EL (cell line): ENCODE measurements at places on chromosomes 7 and 10.

DNA sequence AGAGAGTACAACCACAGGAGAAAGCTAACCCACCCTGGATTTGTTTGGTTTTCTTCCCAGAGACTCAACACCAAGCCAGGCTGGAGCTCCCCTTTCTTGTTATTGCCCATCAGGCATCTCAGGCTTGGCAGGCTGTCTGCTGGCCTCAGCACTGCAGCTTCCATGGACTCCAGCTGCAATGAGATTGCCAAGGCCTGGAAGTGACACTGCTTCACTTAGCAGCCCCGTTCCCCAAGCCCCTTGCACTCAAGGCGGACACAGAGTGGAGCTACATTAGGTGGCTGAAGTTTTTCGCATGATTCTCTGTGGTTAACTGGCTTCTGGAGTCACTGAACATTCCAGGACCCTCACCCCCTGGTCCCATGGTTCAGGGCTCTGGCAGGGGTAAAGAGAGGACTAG is 163.1 kb upstream of the GDF10 start:
- no peak for DNase-seq

DNA sequence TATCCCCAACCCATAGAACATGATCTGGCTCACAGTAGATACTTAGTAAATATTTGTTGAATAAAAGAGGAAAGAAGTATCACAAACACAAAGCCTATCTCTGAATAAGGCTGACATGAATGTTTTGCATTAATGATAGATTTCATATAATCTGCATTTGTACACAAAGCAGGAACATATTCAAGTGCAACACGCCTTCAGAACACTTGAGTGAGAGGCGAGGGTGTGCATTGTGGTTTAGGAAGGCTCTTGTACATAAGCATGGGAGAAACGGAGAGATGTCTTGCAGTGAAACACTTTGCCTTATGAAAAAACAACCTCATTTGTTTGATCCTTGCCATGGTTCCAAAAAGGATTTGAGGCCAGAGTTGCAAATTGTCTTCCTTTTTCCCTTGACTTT is 14.1 kb upstream of the SFMBT2 start:
- no peak for DNase-seq

DNA sequence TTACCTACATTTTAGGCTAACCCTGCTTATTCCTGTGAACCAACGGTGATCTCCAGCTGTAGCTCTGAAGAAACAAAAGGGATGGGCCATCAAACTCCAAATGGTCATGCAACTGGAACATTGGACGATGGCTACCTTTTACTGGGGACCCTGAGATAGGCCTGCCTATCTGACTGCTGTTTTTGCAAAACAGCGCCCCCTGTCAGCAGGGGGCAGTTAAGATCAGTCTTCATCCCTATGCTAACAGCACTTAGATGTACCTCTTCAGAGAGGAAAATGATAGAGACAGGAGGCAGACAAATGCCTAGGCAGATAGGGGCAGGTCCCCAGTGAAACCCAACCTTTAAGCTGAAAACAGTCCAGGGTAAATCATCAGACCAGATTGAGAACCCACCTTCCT is 1085.4 kb upstream of the SORCS1 start:
- DNase-seq, result no peak

DNA sequence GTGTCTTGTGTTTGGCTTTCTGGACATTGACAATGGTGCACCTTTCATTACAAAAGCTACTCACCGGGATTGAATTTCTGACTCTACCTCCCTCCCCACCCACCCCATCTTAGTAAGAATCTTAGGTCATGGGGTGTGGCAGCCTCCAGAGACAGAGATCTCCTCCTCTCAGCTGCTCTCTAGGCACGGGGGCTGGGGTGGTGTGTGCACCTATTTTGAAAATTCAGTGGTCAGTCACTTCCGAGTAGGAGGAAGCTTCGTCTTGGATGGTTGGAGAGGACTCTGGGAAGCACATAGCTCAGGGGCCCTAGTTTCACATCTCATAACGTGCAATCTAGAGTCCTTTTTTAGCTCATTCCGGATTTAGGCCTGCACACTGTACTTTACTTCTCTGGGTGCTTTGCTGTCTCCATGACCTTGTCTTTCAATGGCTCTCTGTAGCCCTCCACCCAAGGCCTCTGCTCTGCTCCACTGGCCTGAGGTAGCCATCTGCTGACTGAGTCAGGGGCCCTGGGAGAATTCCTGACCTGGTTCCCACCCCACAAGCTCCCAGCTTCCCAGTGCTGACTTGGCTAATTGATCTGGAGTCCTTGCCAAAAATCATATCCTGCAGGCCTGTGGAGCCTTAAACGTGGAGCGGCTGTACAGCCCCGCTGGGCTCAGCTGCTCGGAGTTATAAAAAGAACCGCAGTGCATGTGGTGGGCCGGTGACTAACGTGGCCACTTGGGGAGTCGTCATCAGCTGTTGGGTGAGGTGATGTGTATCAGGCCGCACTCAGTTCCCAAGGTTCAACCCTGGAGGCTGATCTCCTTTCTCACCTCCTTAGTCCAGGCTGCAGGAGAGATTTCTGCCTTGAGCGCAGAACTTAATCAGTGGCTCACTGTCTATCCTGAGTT is 19.3 kb upstream of the ADAMTS14 start:
- DNase-seq, result peak; percentile 98

GRCh38 chr10:132978542-132978941 is 36.2 kb upstream of the CFAP46 start:
- DNase-seq, result no peak

GRCh38 chr10:79234391-79235315 is 112.6 kb upstream of the PPIF start:
- DNase-seq, result peak; percentile 35
